Kidney capillary endothelial cell (primary cell): ENCODE measurements at places on chromosomes 2 and 18.
A peak's percentile ranks its signal among the peaks of the same experiment; 100 is the strongest.

DNA sequence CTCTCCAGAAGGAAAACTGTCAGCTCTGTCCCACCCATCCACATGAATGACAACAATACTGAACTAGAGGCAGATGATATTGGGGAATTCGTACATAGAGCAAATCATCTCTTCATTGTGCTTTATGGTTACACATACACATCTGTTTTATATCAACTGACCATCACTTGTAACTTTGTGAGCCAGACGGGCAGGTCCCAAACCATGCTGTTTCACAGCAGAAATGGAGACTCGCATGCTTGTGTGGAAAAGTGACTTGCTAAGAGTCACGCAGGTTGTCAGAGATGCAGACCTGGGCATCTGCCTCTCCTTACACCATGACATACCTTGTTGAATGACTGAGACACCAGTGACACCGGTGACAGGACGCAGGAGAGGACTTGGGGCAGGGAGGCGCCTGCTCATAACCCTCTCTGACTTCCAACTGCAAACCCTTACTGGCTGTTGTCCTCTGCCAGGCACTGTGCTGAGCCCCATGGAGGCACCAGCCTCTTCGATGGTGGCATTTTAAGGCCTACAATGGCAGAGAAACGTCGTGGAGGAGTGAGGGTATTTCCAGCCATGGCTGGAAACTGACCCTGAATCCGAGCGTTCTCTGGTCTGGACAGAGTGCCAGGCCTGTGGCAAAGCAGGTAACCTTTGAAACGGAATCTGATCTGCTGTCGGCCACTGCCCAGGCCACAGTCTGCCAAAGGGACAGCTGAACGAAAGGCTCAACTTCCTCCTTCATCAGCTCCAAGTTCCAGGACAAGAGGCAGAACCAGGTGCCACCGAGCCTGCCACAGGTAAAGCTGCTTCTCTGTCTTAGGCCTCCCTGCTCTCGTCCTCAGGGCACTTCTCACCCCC, 26.9 kb upstream of the ROCK2 start:
- no peak for DNase-seq

- DNase-seq = no peak
These were observed 166.6 kb upstream of the PKDCC start for GRCh38 chr2:41881249-41881648.

DNA sequence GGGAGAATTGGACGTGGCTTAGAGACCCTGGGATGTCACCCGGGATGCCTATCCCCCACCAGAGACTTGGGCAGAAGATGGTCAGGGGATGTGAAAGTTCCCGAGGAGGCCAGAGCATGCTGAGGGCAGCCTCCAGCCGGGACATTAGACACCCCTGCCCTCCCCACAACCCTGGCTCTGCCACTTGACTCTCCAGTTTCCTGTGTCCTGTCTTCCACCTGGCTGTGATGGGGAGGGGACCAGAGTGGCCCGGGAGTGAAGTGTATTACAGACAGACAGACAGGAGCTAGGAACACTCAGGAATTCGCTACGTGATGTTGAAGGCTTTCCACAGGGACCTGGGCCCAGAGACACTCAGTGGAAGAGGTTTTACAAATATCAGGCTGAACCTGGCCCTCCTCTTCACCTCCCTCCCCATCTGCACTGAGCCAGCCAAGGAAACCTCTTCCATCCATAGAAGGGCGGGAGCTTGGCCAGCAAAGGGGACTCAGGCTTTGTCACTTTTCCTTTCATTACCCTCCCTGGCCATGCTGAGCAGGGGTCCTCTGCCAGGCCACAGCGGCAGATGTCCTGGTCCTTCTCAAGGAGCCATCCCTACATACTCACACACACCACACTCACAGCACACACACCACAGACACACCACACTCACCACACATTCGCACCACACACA, 60.7 kb downstream of the SDC1 start:
- DNase-seq = no peak

GRCh38 chr2:28341208-28341891, 51.3 kb upstream of the FOSL2 start:
- DNase-seq = no peak

- DNase-seq = peak; percentile 1
These were observed 759.4 kb downstream of the CBLN2 start for GRCh38 chr18:71784777-71785176.

DNA sequence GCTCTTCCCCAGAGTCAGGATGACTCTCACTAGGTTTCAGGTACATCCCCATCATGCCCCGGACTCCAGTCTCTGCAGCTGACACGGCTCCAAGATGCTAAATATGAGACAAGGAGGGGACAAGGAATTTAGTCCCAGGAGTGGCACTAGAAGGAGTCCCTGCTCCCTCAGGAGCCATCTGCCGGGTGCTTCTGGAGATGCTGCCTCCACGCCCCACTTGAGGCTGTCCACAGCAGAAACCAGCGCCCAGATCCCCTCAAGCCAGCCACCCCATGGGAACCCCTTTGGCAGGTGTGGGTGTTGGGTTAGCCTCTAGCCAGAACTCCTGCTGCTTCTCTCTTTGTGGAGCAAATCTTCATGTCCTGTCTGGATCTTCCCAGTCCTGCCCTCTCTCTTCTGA, 40.3 kb downstream of the BCL11A start:
- no peak for DNase-seq

- DNase-seq = peak; percentile 77
These were observed 2.1 kb upstream of the CHCHD5 start for GRCh38 chr2:112582314-112582746.

DNA sequence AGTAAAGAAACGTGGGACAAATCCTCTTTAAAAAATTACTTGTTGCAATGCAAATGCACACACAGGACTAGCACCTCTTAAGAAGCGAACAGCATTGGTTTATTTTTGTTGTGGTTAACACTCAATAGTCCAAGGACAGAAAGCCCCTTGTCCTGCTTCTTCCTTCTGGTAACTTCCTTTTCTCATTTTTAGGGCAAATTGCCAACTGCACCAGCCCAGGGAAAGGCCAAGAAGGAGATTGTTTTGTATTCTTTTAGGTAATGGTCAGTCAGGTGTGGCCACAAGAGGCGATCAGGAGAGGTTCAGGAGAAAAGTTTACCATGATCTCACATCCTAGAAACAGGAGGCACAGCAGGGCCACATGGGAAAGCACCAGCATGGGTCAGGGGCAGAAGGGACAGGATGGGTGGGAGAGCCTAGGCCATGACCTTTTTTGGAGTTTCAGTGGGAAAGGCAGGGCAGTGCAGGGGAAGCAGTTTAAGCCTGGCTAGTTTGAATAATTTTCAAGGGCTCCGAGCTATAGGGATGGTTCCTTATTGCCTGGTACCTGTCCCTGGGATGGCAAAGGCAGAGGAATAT, 73.0 kb downstream of the CHRNA1 start:
- no peak for DNase-seq

DNA sequence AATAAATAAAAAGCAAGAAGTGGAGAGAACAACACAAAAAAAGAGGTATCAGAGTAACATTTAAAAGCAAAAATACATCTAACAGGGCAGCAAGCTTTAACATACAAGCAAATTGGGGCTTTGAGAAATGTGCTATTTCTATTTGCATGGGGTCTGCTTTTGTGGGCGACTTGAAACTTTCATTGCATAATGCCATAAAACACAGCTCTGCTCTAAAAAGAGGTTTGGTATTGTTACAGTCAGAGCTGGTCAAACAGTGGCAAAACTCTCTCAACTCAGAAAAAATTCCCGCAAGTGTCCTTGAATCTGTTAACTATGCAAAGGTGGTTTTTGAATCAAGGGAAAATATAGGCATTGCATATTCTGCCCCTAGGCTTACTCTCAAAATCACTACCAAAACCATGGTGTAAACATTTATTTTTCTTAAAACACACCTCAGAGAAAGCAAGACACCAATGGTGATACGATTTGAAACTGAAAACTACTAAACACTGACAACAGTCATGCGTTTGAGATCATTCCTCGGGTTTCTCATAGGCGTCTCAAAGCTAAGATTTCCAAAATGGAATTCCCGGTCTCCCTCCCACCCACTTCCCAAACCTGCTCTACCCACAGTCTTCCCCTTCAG, 45.5 kb downstream of the RNF152 start:
- no peak for DNase-seq

DNA sequence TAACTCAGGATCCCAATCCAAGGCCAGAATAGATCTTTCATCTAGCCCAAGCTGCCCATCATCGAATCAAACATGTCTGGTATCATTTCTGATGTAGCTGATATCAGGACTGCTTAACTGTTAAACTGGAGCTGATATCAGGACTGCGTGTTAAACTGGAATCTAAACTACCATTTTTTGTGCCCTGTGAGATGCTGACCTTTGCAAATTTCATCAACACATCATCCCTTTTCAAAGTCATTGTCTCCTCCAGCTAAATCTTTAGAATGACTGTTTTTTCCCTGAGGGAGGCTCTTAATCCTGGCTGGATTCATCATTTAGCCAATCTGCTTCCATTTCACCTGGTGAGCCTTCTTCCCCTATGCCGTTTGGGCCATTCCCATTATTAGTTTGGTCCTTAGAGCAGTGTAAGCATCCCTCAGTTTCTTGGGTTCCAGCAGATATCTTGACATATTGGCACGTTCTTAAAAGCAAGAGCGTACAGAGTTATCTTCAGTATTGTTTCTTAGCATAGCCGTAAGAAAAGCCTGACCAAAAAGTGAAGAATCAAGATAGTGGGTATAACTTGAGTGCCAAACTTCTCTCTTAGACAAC, 12.3 kb downstream of the RPL31 start:
- DNase-seq = no peak

DNA sequence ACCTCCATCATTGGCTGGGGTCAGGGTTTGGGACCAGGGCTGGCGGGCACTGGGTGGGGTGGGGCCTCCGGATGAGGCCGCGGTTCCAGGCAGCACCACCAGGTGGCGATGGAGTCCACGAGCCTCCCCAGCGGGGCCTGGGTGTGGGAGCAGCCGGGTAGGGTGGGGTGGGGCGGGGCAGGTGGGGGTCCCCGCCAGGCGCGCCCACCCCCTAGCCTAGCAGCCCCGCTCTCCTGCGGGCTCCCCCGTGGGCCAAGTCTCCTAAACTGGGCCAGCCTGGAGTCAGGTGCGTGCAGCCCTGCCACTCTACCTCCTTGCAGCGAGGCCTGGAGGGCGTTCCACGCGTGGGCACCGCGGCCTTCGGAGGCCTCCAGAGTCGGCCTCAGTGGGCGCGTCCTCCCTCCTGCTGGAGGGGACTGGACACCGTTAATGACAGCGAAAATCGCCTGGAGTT, 187.5 kb downstream of the TWIST2 start:
- peak; percentile 14 for DNase-seq

DNA sequence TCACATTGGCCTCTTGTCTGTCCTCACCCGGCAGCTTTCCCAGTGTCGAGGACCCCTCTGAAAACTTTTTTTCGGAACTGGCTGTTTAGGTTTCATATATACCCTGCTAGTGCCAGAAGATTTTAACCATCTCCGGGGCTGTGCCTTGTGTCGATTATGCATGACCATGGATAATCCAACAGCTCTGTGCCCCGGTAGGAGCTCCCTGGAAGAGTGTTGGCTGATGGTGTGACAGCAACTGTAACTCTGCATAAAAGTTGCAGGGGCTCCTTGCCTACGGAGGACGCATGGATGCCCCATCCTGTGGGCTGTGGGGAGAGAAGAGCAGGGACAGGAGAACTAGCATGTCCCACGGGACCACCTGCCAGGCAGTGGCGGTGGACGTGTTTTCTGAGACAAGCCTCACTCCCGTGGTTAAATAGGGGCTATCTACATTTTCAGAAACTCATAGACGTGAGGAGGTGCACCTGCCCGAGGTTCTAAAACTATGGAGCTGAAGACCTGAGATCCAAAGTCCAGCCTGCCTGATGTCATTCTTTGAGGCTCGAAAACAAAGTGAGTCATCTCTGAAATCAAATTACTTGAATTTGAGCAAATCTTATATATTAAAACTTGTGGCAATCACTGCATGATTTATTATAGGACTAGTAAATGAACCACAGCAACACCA, 437.2 kb upstream of the HS6ST1 start:
- DNase-seq = no peak

DNA sequence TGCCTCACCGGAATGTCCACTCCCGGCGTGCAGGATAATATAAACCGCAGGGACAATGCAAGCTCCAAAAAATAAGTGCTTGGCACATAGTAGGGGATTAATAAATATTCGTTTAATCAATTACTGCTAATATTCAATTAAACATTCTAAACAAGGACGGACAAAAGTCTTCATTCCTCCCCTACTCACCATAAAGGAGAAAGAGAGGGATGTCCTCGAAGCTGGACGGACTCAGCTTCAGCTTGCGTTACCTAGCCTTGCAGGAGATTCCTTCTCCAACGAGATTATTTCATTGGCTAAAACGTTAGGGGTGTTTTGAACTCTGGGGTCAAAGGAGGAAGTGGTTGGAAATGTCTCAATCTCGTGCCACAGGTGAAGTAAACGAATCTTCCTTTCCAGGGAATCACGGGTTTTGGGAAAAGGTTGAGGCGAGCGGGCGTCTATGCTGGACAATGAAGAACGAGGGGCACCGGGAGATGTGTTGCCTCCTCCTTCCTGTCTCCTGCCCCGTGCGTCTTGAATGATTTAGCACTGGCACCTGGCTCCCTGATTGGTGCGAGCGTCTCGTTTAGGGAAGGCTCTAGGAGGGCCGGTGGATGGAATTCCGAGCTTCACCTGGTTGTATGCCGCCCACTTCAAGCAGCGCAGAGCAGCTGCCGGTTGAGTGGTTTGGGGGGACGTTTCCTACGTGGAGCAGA, 2.0 kb upstream of the GAD1 start:
- DNase-seq = no peak

- no peak for DNase-seq
These were observed 38.0 kb downstream of the NPC1 start for GRCh38 chr18:23548275-23548674.

DNA sequence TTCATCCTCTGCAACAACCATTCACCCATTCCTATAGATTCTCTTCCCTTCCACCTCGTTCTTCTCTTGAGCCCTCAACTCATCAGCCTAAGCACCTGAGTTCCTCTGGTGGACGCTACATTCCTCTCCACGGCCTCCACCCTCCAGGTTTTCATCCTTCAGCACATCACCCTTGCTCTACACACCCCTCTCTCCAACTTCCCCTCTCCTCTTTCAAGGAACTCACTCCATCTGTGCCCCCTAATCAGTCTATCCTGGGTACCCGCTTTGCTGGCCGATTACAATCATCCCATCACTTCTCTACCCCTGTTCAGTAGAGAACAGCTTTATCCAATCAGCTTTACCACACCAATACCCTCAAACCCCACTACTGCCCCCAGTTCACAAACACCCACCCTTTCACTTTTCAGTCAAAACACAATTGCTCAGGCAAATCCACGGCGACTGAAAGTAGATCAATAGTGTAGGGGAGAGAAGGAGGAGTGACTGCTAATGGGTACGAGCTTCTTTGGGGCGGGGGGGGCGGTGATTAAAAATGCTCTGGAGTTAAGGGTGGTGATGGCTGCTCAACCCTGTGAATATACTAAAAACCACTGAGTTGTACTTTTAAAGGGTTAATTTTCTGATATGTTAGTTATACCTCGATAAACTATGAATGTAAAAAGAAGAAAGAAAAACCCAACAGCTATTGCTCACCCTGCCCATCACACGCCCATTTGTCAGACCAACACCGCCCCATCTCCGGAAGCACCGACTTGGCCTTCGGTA, 857 bp downstream of the DYM start:
- no peak for DNase-seq

- no peak for DNase-seq
These were observed 222.3 kb upstream of the GCFC2 start for GRCh38 chr2:75932996-75933395.

- DNase-seq = no peak
These were observed 15.1 kb downstream of the COBLL1 start for GRCh38 chr2:164826293-164827243.
